ENCODE measurements at places on chromosomes 5 and 9.

DNA sequence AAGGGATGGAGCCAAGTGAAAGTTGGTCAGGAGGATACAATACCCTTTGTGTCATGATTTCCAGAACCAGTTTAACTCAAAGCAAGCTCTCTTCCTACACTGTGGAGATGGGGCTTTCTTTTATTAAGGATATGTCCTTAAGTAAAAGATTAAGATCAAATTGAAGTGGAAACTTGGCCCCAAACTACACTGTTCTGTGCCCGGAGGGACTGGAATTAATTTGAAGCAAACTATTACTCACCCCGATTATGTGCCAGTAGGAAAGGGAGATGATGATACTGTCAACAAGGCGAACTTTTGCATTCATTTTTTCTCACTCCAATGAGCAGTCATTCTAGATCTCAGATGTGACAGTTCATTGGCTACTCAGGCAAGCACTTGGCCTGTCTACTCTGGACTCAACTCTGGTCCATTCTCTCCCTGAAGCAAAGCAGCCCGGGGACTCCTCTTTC, 186.7 kb downstream of the NTRK2 start:
- no peak for DNase-seq

DNA sequence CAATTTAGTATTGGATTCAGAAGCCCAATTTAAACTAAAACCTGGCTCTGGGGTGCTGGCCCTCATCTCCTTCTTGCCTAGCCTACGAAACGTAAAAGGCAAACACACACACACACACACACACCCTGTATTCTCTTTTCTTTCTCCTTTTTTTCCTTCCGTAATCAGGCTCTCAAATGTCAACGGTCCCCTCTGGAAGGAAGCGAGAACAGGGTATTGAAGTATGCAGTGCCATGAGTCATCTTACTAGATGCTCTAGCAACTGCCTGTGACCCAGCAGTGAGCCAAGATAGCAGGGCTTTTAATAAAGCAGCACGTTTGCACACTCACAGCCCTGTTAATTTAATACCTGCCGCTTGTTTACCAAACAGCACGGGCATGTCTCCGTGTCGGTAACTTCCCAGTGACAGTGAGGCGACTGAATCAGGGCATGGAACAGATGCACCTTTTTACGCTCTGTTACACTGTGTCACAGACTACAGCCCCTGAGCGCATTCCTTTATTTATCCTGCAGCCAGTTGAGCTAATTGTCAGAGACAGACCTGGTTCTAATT, 243.8 kb downstream of the BNC2 start:
- DNase-seq, result no peak

- DNase-seq, result no peak
Observed at GRCh38 chr9:135524130-135524861, 3.1 kb downstream of the LCN1 start.

- DNase-seq, result no peak
Observed at GRCh38 chr5:135810188-135810943, 24.1 kb upstream of the SLC25A48 start.

- DNase-seq, result no peak
Observed at GRCh38 chr9:72574156-72574810, 52.9 kb downstream of the TMC1 start.

Measured in 8988T (cell line).